Small intestine (tissue), 16 donors: ENCODE measurements at places on chromosomes 7 and 10. TPM values are rescaled to one million over a fixed set of nuclear protein-coding genes. Genes with fewer than 3 reads are reported as not detected.
A peak's percentile ranks its signal among the peaks of the same experiment; 100 is the strongest.

The ZNF398 gene
- polyA plus RNA-seq: 3.6 TPM

DNA sequence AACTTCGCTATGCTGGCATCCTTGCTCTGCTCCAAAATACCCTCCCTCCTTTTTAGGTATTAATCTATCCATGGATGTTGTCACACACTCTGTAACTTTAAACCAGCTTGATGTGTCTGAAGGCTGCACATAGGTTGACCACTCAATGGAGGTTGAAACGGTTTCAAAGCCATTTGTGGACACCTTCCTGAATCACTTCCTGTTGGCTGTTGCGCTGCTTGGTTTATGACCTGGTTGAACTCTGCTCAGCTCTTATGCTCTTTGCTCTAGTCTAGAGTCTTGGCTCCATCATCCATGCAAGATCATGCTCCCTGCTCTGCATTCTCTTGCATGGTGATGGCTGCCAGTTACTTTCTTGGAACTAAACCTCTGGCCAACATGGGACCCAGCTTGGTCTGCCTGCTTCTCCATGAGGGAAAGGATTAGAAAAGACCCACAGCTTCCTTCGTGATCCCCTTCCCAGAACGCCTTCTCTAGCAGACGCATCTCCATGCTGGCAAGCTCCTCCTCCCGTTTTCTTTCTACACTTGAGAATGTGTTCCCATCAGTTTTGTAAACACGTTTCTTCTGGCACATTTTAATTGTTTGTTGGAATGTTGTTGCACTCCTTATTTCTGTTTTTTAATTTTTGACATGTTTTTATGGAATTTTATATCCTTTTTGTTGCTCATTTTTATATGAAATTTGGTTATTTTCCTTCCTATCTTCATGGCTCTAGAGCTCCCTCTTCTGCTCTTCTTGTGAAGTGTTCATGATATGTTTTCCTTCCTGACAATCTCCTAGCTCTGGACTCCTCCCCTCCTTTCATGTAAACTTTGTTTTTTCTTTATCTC, 149.8 kb downstream of the XPNPEP1 start:
- DNase-seq: peak; percentile 7
- no peak overlapping the region for H3K27ac ChIP-seq
- no peak overlapping the region for H3K4me3 ChIP-seq
- H3K4me1 ChIP-seq: no peaks in the 10 kb centered on the region

- no peak overlapping the region for H3K27ac ChIP-seq
- no peaks in the 10 kb centered on the region for H3K4me1 ChIP-seq
- DNase-seq: no peak
- H3K27me3 ChIP-seq: no peaks in the 10 kb centered on the region
These were observed 31.0 kb downstream of the GPR141 start for GRCh38 chr7:37714606-37715005.

DNA sequence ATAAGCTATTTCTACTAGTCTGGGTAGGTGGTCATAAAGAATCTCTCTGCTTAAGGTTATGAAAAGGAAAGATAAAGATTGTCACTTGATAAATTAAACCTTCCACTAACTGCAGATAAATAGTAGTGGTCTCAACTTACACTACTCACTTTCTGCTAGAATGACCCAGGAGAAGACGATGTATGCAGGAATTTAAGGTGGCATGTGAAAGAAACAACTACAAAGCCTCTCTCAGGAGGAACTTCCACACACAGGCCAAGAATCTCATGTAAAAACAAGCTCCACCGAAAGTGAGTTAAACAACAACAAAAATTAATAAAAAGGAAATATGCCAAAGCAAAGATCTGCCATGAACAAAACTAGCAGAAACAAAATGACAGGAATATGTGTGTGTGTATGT, 165.4 kb downstream of the CDC14C start:
- no peak overlapping the region for H3K27ac ChIP-seq
- H3K36me3 ChIP-seq: no peaks in the 10 kb centered on the region
- DNase-seq: no peak
- H3K4me1 ChIP-seq: no peaks in the 10 kb centered on the region

DNA sequence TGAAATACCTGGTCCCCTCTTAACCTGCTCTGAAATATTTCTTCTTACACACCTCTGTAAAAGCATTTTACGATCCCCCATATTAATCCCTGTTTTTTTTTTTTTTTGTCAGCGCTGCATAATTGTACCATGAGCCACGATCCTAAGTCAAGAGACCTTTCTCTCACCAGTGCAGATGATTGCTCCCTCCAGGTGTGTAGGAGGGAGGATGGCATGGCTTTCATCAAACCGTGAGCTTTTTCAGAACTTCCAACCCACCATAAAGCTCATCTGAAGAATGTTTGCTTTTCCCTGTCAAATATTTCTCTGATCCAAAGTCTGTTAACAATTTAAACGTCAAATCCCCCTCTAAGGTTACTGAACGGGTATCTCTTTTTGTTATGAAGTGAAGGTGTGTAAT, 28.2 kb upstream of the SEPHS1 start:
- no peak overlapping the region for H3K27ac ChIP-seq
- H3K4me3 ChIP-seq: no peak overlapping the region
- H3K4me1 ChIP-seq: no peaks in the 10 kb centered on the region
- no peaks in the 10 kb centered on the region for H3K36me3 ChIP-seq
- H3K27me3 ChIP-seq: no peaks in the 10 kb centered on the region

- DNase-seq: no peak
- H3K27me3 ChIP-seq: no peaks in the 10 kb centered on the region
- no peak overlapping the region for H3K27ac ChIP-seq
These were observed 235.0 kb downstream of the CCDC7 start for GRCh38 chr10:32680803-32681557.

GRCh38 chr10:118445535-118445934, 103.4 kb upstream of the FAM204A start:
- H3K36me3 ChIP-seq: no peaks in the 10 kb centered on the region
- H3K27ac ChIP-seq: no peak overlapping the region
- no peaks in the 10 kb centered on the region for H3K4me1 ChIP-seq
- H3K4me3 ChIP-seq: no peak overlapping the region
- DNase-seq: no peak

GRCh38 chr10:119933179-119933578, 40.6 kb downstream of the SEC23IP start:
- H3K36me3 ChIP-seq: peaks cover 23% of the 10 kb centered on the region
- H3K4me3 ChIP-seq: no peak overlapping the region
- no peaks in the 10 kb centered on the region for H3K27me3 ChIP-seq
- peak; percentile 25 for DNase-seq

The AFAP1L2 gene
- polyA plus RNA-seq: 7.7 TPM

The PDZD7 gene
- polyA plus RNA-seq: 38.5 TPM

- no peak overlapping the region for H3K4me3 ChIP-seq
- no peak for DNase-seq
- H3K27me3 ChIP-seq: no peaks in the 10 kb centered on the region
- no peak overlapping the region for H3K27ac ChIP-seq
- no peaks in the 10 kb centered on the region for H3K4me1 ChIP-seq
These were observed 19.3 kb downstream of the ACBD7 start for GRCh38 chr10:15069230-15069629.

DNA sequence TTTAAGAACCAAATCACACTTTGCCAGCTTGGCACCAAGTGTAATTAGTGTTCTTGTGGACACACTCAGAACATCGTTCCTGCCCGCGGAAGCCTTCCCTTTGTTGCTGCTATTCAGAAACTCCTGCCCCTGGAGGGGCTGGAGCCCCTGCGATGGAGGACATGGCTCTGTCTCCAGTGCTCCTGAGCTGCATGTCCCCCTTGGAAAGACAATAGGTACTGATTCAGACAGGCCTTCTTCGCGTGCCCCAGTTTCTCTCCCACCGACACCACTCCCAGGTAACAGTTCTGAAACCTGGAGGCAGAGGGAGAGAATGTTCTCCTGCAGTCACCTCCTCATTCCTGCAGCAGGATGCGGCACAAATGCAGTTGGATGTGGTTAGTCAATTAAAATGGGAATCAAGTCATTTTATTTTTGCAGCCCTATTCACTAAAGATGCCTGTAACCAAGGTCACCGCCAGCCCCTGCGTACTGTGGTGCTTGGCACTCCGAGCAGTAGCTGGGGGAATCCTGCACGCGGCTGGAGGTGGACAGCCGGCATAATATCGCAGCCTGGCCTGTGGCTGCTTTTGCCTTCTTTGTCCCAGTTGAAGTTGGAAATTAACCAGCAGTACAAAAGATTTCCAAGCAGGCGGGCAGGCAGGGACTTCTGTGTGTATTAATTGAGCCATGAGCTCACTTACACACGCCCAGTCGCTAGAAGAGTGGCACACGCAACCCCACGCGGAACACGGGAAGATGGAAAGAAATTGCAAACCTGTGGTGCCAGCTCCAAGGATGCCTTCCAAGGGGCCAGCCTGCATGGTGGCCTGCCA, 205.7 kb downstream of the EBF3 start:
- DNase-seq: no peak
- H3K27ac ChIP-seq: no peak overlapping the region
- no peaks in the 10 kb centered on the region for H3K4me1 ChIP-seq
- H3K36me3 ChIP-seq: peaks cover 26% of the 10 kb centered on the region

DNA sequence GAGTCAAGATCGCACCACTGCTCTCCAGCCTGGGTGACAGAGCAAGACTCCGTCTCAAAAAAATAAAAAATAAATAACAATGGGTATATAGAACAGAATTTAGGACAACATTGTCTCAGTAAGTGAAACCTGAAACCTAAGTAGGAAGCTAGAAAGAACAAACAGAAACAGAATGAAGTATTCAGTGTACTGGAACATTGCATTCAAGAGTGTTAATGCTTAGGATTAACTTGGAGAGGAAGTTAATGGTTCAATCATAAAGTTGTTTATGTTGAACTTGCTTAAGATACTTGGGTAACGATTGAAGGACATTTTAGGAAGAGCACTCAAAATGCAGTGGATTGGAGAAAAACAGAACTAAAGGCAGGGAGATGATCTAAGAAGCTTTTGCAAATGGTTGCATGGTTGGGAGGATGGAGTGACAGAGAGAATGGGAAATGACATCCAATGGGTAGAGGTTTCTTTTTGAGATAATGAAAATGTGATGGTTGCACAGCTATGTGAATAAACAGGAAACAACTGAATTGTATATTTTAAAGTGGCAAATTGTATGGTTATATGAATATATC, 233.7 kb downstream of the ADK start:
- no peaks in the 10 kb centered on the region for H3K4me1 ChIP-seq
- no peak for DNase-seq
- H3K36me3 ChIP-seq: no peaks in the 10 kb centered on the region
- H3K4me3 ChIP-seq: no peak overlapping the region
- H3K27ac ChIP-seq: no peak overlapping the region
- no peaks in the 10 kb centered on the region for H3K27me3 ChIP-seq

The AKR1C8 gene
- not detected for polyA plus RNA-seq

The FERD3L gene
- polyA plus RNA-seq: not detected

The SLC18A3 gene
- polyA plus RNA-seq: not detected

The PRR15 gene
- polyA plus RNA-seq: 58.9 TPM

DNA sequence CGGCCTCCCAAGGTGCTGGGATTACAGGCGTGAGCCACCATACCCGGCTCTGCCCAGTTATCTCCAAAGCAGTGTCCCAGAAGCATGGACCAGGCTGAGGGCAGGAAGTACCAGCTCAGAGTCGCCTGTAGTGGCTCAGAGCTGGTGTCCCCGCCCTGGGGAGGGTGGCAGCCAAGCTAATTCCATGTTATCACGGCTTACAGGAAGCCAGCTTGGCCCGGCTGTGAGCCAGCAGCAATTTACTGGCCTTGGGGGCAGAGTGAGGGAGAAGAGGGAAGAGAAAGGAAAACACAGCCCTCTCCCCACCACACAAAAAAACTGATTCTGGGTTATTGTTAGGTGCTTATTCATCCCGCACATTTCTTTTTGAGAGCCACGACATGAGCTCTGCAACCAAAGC, 88.1 kb downstream of the HIP1 start:
- no peak overlapping the region for H3K27ac ChIP-seq
- H3K4me1 ChIP-seq: no peaks in the 10 kb centered on the region
- H3K27me3 ChIP-seq: no peaks in the 10 kb centered on the region

DNA sequence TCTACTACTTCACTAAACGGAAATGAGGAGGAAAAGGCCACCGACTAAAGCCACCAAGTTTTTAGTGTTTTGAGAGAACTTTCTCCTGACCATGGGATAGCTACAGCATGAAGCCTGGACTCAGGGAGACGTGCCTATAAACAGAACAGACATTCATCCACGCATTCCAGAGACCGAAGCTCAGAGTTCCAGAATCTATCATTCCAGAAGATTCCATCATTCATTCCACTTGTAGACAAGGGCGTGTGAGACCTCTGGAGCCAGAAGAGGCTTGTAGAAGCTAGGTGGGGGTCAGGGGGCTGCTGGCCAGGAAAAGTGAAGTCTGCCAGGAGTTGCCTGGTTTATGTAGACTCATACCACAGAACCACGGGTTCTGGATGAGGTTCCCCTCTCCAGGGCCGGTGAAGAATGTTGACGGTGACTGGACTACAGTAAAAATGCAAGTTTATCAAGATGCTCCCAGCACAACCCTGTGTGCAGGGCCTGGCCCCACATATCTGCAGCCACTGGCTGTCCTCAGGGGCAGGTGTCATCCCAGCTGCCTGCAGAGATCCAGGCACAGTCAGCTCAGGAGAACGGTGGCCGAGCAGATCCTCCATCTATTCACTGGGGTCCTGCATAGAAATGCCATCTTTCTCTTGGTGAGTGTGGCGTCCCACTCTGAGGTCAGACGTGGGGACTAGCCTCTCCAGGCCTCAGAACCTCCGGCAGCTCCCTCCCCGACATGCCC, 215.7 kb downstream of the USP6NL start:
- no peaks in the 10 kb centered on the region for H3K36me3 ChIP-seq
- no peaks in the 10 kb centered on the region for H3K4me1 ChIP-seq
- no peak overlapping the region for H3K27ac ChIP-seq
- no peak overlapping the region for H3K4me3 ChIP-seq
- H3K27me3 ChIP-seq: no peaks in the 10 kb centered on the region
- no peak for DNase-seq

The CCDC172 gene
- polyA plus RNA-seq: not detected

The PKD1L1 gene
- polyA plus RNA-seq: 1.2 TPM

GRCh38 chr7:106765727-106766355, 99.2 kb upstream of the PIK3CG start:
- no peaks in the 10 kb centered on the region for H3K27me3 ChIP-seq
- no peak overlapping the region for H3K27ac ChIP-seq
- peaks cover 11% of the 10 kb centered on the region for H3K4me1 ChIP-seq
- no peak overlapping the region for H3K4me3 ChIP-seq

GRCh38 chr7:6423942-6424701, 23.6 kb downstream of the DAGLB start:
- H3K36me3 ChIP-seq: peaks cover 22% of the 10 kb centered on the region
- no peak overlapping the region for H3K4me3 ChIP-seq

The HSPA12A gene
- polyA plus RNA-seq: 8.8 TPM

DNA sequence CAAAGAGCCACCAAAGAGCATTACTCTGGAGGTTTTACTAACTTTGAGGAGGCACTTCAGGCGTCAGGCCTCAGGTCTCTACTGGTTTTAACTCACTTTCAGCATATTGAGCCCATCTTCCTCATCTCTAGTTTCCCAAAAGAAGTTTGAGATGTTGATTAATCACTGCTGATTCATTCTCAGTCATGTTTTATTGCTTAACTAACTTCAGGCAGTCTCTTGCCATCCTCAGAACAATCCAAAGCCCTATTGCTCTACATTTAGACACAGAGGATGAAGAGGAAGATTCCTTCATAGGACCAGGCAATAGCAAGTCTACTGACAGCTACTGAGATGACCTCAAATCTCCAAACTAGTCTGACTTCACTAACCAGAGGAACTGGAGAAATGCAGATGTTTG, 39.1 kb upstream of the BET1 start:
- no peaks in the 10 kb centered on the region for H3K27me3 ChIP-seq
- H3K36me3 ChIP-seq: no peaks in the 10 kb centered on the region
- H3K4me1 ChIP-seq: no peaks in the 10 kb centered on the region
- no peak overlapping the region for H3K4me3 ChIP-seq
- no peak for DNase-seq
- no peak overlapping the region for H3K27ac ChIP-seq

GRCh38 chr10:123150271-123150985, 2.5 kb downstream of the HMX2 start:
- H3K27ac ChIP-seq: no peak overlapping the region
- H3K27me3 ChIP-seq: peaks cover 34% of the 10 kb centered on the region
- peaks cover 9% of the 10 kb centered on the region for H3K4me1 ChIP-seq
- H3K36me3 ChIP-seq: no peaks in the 10 kb centered on the region
- H3K4me3 ChIP-seq: peak overlapping the region; percentile 5
- DNase-seq: no peak

The TEX36 gene
- not detected for polyA plus RNA-seq
